ENCODE measurements at places on chromosomes 4 and X.

DNA sequence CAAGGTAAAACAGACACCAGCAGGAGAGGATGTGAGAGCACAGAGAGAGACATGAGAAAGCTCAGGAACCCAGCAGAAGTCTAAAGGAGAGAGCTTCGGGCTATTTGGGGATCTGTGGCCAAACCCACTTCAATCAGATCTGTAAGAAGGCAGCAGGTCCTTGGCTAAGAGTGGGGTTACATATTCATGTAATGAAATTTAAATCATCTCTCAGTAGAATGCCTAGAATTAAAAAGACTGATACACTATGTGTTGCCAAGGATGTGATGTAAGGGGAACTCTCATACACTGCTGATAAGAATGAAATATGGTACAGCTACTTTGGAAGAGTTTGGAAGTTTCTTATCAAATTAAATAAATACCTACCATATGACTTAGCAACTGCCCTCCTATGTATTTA, 35.8 kb downstream of the PDE5A start:
- DNase-seq, result no peak

GRCh38 chr4:26887143-26887542, 26.5 kb downstream of the STIM2 start:
- DNase-seq, result peak; percentile 53

DNA sequence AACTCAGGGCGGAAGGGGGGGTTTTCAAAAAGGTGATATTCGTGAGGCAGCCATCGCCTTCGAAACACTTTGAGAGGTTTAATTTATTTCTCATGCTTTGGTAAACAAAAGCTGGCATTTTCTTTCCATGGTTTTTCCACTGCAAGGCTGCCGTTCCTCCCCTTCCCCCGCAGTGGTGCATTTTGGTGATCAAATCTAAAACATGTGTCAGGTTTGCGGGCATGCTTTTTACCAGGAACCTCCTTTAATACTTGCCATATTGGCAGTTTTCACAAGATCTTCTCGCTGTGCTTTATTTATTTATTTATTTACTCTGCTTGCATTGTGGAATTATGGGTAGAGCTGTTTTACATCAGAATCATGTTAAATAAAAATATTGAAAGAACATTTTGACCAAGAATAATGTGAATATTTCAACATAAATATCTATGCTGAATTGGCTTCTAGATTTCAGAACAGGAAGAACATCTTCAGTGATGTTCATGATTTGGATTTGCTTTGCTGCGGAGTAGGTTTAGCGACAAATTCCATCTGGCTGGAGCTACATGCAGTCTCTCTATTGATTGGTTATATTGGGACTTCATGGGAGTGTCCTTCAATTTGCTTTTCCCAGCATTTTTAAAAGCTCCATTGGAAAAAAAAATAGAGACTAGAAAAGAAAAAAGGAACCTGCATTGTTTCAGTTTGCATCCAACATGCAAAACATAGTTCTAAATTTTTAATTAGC, 54.4 kb downstream of the STOX2 start:
- DNase-seq, result no peak

GRCh38 chr4:96681218-96681617, 841.3 kb downstream of the PDHA2 start:
- DNase-seq, result no peak

DNA sequence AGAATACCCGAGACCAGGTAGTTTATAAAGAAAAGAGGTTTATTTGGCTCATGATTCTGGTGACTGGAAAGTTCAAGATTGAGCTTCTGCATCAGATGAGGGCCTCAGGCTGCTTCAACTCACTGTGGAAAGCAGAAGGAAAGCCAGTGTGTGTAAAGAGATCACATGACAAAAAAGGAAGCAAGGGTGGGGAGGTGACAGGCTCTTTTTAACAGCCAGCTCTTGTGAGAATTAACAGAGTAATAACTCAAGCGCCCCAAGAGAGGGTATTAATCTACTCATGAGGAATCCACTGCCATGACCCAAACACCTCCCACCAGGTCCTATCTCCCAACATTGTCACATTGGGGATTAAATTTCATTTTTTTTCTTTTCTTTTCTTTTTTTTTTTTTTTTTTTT, 6.3 kb upstream of the YIPF6 start:
- DNase-seq, result no peak

DNA sequence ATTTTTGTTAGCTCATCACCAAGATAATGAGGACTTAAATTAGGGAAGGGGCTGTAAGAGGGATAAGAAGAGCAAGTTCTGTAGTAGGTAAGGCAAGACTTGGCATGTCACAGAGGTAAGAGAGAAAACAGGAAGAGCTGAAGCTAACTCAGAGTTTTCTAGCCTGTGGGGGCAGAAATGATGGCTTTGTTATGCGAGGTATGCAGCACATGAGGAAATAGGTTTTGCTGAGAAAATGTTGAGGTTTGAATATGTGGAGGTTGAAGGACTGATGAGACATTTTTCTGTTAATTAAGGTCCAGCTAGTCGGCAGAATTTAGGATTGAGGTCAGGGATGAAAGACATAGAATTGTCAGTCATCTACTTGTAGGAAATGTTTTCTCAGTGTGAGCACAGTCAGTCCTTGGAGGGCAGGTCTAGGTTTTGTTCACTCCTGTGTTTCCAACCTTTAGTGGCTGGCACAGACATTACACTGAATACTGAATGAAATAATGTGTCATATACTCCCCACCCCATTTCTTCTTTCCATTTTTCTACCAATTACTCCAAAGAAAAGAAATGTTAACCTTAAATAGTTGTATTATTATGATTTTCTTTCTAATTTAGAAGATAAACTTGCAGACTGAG, 154.0 kb upstream of the AADAT start:
- no peak for DNase-seq

- DNase-seq, result no peak
These were observed 98.7 kb downstream of the TMEM131L start for GRCh38 chr4:153564630-153565525.

- DNase-seq, result no peak
These were observed 44.8 kb upstream of the ANK2 start for GRCh38 chr4:113004655-113005054.

DNA sequence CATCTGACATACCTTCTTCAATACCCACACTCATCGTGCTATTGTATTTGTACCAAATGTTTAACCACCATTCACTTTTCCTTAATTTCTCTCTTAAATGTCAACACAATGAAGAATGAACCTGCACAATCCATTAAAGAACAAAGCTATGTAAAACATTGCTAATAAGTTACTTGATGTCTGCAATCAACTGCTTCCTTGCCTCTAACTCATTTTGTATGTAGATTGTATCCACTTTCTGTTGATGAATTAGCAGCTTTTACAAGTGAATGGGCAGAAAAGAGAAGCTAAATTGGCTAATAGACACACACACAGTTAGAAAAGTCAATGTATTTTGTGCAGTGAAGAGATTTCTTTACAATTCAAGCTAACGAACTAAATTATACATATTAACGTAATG, 212.5 kb upstream of the NDST3 start:
- DNase-seq, result no peak

- no peak for DNase-seq
These were observed 56.0 kb downstream of the NCAPG start for GRCh38 chr4:17866810-17867209.

GRCh38 chr4:146959692-146960091, 14.0 kb upstream of the TTC29 start:
- no peak for DNase-seq

All from CD4-positive, CD25-positive, alpha-beta regulatory T cell (primary cell).